Stimulated activated CD4-positive, alpha-beta T cell treated with anti-CD3 and anti-CD28 coated beads, Interleukin-4, amount 100 ng/mL, for 1 hour (primary cell): ENCODE measurements at places on chromosomes 11 and 22.
A peak's percentile ranks its signal among the peaks of the same experiment; 100 is the strongest.

- no peak for DNase-seq
Measured at GRCh38 chr11:123434911-123435310, 4.8 kb downstream of the GRAMD1B start.

DNA sequence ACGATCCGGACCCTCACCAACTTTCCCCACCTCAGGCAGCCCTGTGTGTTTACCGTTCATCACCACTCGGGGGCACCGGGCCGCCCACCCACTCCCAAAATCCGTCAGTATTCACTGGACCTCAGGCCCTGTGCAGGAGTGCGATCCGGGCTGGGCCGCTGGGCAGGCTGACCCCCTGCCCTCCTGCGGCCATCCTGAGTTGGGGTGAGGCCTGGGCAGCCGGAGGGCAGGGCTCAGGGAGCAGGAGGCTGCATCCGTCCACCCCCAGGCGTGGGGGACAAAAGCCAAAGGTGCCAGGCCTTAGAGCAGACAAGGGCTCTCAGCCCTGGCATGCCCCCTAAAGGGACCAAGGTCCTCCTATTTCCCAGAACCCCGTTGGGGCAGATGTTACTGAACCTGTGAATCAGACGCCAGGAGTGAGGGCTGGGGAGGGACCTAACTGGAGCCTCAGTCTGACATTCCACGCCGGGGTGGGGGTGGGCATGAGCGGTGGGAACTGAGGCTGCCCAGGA, 16.8 kb upstream of the TMEM191C start:
- DNase-seq, result no peak

DNA sequence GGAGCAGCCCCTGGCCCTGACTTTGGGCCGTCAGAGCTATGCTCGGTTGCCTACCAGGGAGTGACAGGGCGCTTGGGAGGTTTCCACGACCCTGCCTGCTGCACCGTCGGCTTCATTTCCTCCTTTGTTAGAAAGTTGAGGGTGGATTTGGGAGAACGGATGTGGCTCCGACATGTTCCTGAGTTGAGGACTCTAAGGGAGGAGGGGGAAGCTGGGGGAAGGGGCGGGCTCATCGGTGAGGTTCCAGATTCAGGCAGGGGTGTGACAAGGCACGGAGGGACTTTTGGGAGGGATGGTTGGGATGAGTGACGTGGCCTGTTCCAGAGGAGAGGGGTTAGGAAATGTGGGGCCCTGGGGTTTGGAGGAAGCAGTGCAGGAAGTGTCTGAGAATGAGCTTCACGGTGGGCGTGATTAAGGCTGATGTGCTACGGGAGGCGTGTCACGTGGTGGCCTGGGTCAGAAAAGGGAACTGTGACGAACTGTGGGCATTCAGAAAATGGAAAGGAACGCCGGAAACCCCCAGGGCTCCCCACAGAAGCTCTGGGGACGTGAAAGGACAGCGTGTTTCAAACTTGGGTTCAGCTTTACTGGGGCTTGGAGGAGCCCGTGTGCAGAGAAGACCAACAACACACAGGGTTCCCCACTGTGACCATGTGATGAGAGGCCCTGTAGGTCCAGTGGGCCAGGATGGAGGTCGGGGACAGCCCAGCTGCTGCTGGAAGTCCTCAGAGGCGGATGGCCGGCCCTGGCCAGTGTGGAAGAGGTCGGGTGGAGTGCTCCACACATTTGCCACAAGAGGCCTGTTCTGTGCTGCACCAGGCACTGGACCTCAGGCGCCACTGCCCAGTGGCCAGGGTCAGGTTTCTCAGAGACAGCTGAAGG, 2.8 kb downstream of the PARVB start:
- DNase-seq, result peak; percentile 45

- no peak for DNase-seq
Measured at GRCh38 chr11:79458709-79459108, 17.9 kb upstream of the TENM4 start.

DNA sequence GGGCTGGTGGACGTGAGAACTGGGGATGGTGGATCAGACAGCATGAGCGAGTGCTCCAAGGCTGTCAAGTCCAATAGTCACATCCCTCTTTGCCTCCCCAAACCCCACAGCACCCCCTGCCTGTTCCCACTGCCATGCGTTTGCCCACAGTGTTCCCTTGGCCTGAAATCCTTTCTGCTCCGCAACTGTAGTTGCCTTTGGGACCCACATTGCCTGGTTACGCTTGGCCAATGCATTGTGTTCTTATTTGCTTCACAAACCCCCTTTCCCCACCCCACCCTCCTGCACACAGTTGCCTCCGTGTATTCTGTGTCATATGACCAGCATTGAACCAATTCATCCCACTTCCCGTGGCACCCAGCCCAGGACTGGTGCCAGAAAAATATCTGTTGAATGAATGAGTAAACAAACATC, 2.1 kb upstream of the KIAA0930 start:
- no peak for DNase-seq

- no peak for DNase-seq
Measured at GRCh38 chr11:63931045-63931444, 7.8 kb upstream of the NAA40 start.

DNA sequence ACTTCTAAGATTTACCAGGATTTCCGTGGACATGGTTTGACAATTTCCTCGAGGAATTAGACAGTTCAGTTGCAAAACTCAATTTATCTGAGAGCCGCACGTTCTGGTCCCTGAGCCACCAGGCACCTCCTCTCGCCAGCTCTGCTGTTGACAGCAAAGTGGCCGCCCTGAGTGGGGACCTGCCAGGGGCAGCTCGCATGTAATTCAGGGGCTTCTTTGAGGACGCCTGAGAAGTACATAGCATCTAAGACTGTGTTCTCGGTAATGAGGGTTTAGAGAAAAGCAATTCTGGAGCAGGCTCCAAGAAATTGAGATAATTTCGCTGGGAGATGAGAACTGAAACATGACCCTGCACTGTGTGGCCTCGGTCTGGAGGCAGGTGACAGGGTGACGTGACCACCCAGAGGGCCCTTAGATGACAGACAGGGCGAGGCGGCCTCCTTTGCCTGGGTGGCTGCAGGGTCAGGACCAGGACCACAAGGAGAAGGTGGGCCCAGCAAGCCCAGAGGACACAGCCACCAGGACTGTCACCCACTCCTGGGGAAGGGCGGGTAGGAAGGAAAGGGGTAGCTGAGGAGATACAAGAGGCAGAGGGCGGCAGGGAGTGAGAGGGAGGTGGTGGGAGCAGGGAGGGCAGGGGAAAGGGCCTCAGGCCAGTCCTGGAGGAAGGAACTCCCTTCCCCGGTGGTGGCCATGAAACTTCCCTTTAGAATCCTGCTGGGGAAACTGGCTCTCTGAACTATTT, 55.0 kb downstream of the RTL6 start:
- no peak for DNase-seq

GRCh38 chr11:102926961-102927623, 28.4 kb downstream of the MMP13 start:
- DNase-seq, result no peak

GRCh38 chr22:24482998-24483397, 12.1 kb upstream of the UPB1 start:
- DNase-seq, result no peak

DNA sequence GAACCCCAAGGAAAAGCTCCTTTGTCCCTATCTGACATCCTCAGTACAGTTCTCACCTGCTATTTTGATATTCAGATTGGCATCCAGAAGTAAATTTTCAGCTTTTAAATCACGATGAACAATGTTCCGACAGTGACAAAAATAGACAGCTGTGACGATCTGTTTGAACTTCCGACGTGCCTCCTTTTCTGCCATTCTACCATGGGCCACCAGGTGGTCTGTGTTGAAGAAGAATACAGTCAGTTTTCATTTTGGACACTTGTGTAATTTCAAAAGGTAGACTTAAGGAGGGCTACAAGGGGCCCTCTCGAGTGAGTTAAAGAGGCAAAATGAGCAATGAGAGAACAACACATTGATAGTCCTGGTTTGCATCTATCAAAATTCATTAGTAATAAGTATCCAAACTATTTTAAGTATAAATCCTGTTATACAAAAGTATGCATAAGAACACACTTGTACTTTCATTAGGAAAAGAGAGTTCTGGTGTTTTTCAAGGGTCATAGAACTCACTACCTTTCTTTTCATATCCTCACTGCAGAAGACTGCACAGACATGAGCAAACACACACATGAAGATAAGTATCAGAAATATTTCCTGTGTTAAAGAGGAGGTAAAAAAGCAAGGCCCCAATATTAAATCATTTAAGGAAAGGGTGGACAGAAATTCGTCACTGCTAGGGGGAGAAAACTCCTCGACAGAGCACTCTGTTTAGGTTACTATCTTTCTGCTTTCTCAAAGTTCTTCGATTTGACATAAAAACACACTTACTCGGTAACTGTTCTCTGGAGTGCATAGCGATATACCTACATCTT, 89.9 kb upstream of the APOA1 start:
- DNase-seq, result peak; percentile 34
